ENCODE measurements at places on chromosomes 7 and 10.

- DNase-seq: no peak
Observed at GRCh38 chr10:77385315-77385714, 252.3 kb downstream of the KCNMA1 start.

- DNase-seq: no peak
Observed at GRCh38 chr10:89001024-89001728, 10.6 kb downstream of the FAS start.

GRCh38 chr7:25832456-25832855, 319.5 kb upstream of the NFE2L3 start:
- no peak for DNase-seq

DNA sequence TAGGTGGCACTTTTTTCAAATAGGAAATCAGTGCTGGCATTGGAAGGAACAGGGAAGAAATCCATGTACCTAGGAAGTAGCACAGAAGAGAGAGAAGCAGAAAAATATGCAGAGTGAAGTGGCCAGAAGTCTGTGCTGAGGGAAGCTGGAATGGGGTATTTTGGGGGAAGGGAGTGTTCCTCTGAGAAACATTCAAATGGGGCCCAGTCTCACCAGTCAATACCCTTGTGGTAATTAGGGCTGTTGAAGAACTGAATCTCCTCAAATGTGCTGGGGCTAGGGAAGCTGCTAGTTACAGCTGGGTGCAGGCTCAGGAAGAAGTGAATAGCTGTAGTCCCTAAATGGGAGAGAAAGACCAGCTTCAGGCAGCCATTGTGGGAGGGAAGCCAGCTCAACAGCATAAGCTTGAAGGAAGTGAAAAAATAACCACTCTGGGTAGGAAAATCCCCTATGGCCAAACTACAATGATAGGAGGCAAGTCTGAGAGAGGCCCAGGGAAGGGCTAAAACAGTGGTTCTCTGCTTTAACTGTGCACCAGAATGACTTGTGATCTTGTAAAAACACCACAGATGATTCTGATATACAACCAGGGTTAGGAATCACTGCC, 7.6 kb downstream of the NDST2 start:
- DNase-seq: no peak

DNA sequence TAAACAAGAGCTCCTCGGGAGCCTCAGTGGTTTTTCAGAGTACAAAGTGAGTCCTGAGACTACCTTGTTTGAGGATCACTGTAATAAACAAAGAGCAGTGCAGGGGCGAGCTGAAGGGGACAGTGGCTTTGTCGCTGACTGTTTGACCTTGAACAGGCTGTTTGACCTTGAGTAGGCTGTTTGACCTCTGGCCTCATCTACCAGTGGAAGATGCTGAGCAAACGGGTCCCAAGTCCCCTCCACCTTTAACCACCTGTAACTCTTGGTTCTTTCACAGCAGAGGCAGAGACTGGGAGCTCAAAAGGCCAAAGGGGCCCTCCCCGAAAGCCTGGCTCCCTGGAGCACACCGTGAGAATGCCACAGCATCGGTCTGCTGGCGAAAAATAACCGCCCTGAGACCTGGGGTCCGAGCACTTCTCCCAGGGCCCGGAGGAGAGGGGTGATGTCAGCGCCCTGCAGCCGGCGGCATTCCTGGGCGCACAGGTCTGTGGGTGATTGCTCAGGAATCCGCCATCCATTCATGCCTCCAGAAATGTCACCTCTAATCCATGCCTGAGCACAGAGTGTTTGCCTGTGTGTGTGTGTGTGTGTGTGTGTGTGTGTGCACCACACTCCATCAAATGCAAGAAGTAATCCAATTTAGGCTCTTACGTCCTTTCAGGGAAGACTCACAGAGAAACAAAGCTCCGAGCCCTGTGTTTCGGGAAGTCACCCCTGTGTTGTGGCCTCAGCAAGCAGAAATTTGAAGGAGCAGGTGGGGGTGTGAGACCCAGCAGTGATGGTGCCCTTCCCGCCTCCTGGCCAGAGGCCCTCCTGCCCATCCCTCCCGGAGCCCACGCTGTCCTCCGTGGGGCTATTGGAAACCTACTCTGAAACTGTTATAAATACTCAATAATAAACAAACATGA, 66.5 kb downstream of the ASB13 start:
- no peak for DNase-seq

- DNase-seq: no peak
Observed at GRCh38 chr7:98254951-98255610, 3.0 kb upstream of the TECPR1 start.

- no peak for DNase-seq
Observed at GRCh38 chr7:150370612-150371071, 2.0 kb downstream of the REPIN1 start.

- DNase-seq: no peak
Observed at GRCh38 chr7:128833946-128834325, 3.7 kb downstream of the FLNC start.

DNA sequence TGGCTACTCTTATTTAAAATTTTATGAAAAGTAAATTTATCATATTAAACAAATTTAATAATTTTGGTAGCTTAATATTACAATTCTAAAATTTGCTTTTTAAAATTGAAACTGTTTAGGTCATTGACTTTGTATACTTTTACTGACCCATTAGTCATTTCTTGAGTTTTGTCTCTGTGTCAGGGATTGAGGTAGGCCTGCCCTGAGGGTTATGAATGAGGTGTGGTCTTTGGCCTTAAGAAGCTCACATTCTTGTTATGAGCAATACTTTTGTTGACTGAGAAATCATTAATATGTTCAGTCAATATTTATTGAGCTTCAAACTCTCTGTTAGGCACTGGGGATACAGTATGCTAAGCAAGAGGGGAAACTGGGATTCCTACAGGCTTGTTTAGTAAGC, 47.0 kb upstream of the RPA3 start:
- DNase-seq: no peak

DNA sequence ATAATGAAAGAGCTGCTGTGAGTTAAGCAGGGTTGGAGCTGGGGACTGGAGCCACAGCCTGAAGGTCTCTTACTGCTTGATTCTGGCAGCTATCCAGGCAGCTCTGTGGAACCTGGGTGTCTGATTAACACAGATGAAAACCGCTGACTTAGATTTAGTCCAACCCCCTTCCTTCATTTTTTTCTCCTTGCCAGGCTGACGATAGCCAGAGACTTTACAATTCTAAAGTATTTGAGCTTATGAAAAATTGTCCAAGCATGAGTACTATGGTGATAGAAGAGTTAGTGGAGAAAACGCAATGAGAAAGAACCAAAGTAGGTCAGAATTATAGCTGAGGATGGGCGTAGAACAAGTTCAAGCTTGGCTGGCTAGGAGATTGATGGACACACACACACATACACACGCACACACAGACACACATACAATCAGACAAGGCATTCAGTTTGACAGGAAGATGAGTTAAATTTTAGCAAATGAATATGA, 13.5 kb upstream of the GPR85 start:
- no peak for DNase-seq

DNA sequence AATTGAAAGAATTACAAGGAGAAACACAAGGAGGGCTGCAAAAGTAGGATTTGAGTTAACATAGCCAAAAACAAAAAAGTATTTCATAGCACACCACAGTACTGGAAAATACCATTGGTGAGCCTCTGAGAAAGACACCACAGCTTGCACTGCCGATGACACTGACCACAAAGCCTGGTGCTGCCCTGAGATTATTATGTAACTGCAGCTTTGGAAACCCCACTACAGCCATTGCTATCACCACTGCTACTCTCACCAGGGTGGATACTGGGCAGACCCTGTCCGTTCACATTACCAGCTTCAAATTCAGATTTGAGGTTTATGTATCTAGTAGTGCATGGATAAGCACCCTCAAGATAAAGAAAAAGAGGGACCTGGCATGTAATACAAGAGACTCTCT, 1246.7 kb upstream of the SORCS1 start:
- no peak for DNase-seq

DNA sequence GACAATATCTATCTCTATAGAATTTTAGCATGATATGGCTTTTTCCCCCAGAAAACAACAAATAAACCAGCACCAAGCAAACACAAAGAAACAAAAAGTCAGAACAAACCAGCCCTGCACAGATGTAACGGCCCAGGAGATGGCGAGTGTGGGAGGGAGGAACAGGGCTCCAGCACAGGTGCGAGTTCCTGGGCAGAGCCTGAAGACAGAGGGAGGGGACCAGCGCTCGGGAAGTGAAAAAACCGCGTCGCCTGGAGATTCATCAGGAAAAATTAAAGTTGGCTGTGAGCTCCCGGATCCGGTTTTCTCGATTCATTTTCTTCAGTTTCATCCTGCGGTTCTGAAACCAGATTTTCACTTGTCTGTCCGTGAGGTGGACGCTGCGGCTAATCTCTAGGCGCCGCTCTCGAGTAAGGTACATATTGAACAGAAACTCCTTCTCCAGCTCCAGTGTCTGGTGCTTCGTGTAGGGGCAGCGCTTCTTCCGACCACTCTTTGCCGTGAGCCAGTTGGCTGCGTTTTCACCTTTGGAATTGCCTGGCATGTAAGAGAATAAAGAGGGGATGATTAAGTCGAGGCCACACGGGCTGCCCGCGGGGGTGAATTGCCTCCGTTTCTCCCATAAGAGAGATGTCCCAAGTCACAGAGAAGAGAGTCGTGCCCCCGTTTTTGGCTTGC, 2.3 kb downstream of the HOXA10 start:
- no peak for DNase-seq

GRCh38 chr10:11587722-11588259, 23.7 kb downstream of the USP6NL start:
- DNase-seq: no peak
